ENCODE measurements at places on chromosomes 5 and 9.

DNA sequence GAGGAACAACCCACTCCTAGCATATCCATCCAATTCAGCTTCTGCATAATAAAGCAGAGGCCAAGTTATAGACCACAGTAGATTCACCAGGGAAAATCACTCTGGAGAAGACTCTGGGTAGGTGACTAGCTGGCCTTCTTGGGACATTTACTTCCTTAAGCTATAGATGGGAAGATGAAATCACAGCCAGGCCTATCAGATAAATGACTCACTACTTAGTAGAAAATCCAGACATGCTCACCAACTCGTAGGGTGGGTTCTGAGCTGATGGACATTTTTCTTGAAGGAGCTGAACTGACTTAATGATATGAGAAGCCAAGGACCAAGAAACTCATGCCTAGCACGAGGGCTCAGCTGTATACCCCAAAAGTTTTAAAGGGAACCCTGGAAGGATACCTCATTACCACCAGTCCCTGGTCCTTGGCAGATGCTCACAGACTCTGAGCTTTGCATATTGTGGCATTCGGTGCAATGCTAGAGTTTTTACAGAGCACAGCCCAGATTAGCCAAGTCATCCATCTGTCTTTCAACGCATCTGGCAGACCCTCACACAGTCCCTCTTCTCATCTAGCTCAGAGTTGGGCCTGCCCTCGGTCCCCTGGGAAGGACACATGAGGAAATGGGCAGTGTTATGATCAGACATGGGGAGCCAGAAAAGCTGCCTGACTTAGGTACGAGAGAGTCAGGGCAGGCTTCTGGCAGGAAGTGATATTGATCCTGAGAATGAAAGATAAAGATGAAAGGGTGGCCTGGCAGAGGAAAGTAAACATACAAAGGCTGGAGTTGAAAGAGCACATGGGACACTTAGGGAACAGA, 15.0 kb downstream of the ACSL6 start:
- no peak for DNase-seq

DNA sequence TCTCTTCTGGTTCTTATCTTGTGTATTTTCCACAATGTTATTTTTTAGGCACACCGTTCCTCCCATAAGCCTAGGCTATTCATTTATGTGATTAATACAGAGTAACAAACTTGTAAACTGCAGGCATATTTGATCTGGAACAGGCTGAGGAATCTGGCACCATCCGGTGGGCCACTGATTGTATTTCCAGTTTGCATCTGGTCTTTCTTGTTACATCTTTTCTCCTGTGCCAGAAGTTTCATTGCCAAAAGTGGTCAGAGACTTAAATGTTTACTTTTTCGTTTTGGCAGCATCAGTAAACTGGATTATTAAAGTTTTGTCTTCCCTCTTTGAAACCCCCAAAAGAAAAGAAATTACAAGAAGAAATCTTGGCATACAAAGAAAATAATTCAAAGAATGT, 17.9 kb upstream of the ZCCHC7 start:
- DNase-seq: no peak

- no peak for DNase-seq
Measured at GRCh38 chr9:98836206-98836605, 28.7 kb downstream of the GALNT12 start.

- no peak for DNase-seq
Measured at GRCh38 chr5:78508186-78508765, 140.3 kb downstream of the LHFPL2 start.

DNA sequence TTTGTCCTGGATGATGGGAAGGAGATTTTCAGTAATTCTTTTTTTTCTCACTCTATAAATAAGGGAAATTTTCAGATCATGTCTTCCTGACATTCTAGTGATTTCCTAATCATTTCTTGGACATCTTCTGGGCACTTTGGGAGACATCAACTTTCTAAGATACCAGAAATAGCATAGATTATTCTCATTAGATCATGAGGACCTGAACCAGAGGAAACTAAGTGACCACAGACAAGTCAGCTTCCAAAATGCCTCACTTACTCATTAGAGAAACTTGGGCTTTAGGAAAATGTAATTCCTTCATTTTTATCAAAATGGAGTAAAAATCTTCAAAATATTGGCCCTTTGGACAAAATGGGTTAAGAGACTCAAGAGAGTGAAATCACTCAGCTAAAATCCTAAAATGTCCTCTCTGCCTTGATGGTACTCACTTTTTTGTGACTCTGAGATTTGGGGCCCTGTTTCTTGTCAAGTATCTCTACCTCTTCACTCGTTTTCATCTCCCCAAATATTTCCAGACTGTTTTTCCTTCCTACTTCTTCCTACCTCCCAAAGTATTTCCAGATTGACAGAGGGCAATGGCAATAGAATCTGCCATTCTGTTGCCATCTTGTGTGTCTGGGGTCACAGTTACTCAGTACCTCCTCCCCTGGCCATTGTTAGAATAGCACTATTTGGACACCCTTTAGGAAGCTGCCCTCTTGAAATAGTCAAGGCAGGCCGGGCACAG, 194.5 kb downstream of the NR3C1 start:
- no peak for DNase-seq

- DNase-seq: no peak
Measured at GRCh38 chr5:114261989-114262388, 99.9 kb upstream of the KCNN2 start.

- no peak for DNase-seq
Measured at GRCh38 chr9:110047955-110048402, 160.0 kb downstream of the C9orf152 start.

- no peak for DNase-seq
Measured at GRCh38 chr9:136260936-136261472, 15.4 kb upstream of the QSOX2 start.

DNA sequence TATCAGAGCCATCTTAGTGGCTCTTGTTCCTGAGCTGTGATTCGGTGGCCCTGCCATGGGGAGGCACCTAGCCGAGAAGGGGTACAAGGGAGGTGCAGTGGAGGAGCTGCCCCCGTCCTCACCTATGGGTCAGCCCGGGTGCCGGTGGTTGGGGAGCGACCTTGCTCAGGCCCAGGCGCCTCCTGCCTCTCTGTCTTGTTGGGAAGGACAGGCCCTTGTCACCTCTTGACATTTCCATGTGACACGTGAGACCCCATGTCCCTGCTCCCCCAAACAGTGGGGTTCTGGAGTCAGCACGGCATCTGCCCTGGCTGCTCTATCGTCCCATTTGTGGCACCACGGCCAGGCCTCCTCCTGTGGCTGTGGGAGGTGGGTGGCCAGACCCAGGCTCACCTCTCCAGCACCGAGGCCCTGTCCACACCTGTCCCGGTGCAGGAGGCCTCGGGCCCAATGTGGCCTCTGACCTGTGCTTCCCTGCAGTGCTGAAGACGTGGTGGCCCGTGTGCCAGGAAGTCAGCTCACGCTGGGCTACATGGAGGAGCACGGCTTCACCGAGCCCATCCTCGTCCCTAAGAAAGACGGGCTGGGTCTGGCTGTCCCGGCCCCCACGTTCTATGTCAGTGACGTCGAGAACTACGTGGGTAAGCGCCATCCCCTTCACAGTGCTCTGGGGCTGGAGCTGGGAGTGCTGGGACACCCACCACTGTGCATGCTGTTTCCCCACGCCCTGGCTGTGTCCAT, 68.9 kb downstream of the PHF2 start:
- no peak for DNase-seq

GRCh38 chr9:3541206-3541605, 15.4 kb upstream of the RFX3 start:
- no peak for DNase-seq

- no peak for DNase-seq
Measured at GRCh38 chr9:129209109-129209508, 31.0 kb upstream of the IER5L start.

DNA sequence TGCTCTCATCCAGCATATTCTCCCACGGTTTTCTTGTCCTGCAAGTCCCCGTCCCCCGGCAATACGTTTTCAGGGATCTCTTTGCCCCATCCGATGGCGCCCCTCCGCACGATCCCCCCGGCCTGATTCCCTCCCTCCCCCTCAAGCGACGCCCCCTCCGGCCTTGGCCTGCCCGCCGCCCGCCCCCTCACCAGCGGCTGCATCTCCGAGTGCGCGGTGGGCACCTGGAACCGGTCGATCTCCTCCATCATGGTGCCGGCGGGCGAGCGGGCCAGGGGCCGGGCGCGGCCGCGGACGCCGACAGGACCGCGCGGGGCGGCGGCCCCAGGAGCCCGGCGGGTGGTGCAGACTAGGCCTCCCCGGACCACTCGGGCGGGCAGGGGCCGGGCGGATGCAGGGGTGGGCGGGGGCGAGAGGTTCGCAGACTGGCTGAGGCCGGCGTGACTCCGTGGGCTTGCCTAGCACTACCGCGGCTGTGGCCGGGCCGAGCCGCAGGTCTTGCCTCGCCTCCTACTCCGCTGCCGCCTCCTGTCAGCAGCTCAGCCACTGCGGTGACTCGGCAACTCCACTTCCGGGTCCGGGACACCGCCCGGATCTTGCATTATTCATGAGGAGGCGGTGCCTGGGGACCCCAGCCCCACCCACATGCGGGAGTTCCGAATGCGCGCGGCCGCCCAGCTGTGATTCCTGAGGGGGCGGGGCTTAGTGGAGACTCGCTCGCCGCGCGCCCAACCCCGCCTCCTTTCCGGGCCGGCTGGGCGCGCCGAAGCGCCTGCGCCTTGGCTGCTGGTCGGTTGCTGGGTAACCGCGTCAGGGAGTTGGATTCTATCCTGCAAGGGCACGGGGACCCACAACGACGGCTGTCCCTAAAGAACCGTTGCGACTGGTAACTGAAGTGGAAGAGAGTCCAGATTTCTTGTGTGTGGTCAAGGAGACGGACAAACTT, at the start of the genes DNAI1 and FAM219A:
TSS of gene DNAI1 (plus strand) at position 793 of the 946 bp plus-strand sequence. CDS start 201 bp downstream, outside the sequence.
TSS of gene FAM219A (minus strand) at position 558 of the 946 bp plus-strand sequence. CDS start at position 251, 307 bp downstream.
- peak; percentile 97 for DNase-seq

DNA sequence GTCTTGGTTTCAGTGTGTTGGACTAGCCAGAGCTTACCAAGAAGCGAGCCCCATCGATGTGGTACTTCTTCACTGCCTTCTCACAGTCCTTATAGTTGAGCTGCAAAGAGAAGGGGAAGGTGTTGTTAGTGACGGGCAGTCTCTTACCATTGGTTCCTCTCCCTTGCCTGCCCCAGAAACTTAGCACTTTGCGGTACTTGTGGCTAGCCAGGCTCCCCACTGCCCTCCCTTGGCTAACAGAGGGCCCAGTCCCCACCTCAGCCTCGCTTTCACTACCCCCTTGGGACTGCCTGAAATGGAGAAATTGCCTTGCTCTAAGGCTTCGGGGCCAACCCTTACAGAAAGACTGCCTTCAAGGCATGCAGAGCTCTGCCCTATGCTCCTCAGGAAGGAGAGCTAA, 4.3 kb downstream of the LCP2 start:
- DNase-seq: no peak

DNA sequence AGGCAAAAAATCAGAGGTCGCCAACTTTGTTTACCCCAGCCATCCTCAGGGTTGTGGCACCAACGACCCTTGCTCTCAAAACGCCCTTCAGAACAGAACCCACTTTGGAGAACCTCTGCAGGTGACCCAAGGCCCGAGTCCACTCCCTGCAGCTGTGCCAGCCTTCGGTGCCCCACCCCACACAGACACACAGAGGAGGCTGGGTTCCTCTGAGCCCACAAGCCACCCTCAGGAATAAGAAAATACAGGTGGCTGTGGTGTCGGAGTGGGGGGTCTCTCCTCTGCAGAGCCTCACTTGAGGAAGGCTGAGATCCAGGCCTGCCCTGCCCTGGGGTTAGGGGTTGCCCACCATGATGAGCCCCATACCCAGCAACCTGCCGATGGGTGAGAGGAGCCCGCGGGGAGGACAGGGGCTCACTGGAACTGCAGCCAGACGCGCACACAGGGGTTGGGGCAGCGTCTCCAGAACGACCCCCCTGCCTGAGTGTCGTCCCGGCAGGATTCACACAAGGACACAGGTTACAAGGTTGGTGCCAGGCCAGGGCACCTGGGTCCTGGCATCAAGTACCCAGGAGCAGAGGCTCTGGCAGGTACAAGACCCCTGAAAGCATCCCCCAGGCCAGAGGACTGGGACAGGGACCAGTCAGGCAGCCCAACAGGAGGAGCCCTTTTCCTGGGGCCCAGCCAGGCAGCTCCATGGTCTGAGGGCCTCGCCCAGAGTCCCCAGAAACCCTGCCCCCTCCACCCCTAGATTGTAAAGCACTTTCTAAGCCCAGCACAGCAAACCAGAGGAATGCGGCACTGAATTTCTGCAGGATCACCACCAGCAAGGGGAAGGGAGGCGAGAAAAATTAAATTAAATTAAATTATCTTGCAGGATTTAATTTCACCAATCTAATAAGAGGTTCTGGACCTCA, 40.0 kb downstream of the NACC2 start:
- DNase-seq: no peak

DNA sequence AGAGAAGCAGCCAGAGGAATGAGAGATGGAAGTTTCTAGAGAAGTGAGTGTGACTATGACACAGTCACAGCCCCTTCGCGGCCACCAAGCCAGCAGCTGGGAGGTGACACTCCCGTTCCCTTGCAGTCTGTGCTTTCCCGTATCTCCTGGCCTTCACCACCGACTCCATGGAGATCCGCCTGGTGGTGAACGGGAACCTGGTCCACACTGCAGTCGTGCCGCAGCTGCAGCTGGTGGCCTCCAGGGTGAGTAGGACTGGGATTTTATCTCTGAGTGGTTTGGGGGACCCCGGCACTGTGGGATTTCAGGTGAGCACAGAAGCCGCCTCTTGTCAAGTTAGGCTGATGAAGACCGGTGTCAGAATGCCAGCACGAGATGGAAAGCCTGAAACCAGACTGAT, 12.1 kb upstream of the SLC2A8 start:
- DNase-seq: no peak

- DNase-seq: no peak
Measured at GRCh38 chr5:15664961-15665360, 165.0 kb downstream of the FBXL7 start.

DNA sequence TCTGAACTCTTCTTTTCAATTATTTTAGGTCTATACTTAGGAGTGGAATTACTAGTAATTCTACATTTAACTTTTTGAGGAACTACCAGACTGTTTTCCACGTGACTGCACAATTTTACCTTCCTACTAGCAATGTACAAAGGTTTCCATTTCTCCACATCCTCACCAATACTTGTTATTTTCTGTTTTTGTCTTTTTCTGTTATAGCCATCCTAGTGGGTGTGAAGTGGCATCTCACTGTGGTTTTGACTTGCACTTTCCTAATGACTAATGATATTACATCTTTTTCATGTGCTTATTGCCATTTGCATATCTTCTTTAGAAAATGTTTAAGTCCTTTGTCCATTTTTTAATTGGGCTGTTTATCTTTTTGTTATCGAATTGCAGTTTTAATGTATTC, 136.9 kb upstream of the EGFLAM start:
- DNase-seq: no peak

- DNase-seq: no peak
Measured at GRCh38 chr9:11701706-11702105, 991.5 kb upstream of the TYRP1 start.

- no peak for DNase-seq
Measured at GRCh38 chr5:39022151-39022550, 52.0 kb downstream of the RICTOR start.

DNA sequence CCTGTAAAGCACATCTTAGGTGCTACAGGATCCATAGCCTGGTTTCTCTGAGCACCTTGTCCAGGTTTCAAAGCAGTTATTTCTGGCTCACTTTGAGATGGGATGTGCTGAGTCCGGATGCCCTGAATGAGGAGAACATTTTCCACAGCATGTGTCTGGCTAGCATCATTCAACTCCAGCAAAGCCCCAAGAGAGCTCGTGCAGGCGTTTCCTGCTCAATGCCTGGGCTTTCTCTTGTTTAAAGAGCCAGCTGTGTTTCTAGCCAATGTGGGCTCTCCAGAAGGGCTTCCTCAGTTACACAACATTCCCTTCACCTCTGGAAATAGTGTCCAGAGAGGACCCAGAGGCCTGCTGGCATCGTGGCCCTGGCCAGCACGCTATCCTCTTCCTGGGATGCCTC, 411.7 kb downstream of the DMAC1 start:
- no peak for DNase-seq

Data from SW480 (cell line).